ENCODE measurements at places on chromosomes 5 and 9. TPM values are rescaled to one million over a fixed set of nuclear protein-coding genes. Genes with fewer than 3 reads are reported as not detected.

AGGF1 gene
- 22.4 TPM for total RNA-seq

MYMK gene
- total RNA-seq = not detected

DMGDH gene
- total RNA-seq = 0.38 TPM

GPR151 gene
- not detected for total RNA-seq

GRCh38 chr9:113568571-113569321 is 105.2 kb downstream of the RGS3 start:
- DNase-seq = no peak

DNA sequence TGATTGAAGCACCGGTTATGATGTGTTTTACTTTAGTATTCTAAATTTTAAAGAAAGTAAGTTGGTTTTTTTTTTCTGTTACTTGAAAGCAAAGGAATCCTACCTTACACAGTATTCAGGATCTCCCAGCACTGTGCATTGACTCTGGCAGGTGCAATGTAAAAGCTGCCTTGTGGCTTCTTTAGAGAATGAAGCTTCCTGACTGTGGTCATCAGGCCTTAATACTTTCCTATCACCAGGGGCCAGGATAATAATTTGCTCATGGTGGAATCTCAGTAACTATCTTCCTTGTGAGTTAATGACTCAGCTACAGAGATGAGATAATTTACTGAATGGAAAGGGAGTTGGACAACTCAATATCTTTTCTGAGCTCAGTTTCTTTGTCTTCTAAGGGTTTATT is 435.5 kb upstream of the ZNF608 start:
- DNase-seq = no peak

GRCh38 chr5:2703041-2703440 is 48.4 kb downstream of the IRX2 start:
- no peak for DNase-seq

- DNase-seq = peak; percentile 49
These were observed 55.7 kb upstream of the COL15A1 start for GRCh38 chr9:98887918-98888510.

DNA sequence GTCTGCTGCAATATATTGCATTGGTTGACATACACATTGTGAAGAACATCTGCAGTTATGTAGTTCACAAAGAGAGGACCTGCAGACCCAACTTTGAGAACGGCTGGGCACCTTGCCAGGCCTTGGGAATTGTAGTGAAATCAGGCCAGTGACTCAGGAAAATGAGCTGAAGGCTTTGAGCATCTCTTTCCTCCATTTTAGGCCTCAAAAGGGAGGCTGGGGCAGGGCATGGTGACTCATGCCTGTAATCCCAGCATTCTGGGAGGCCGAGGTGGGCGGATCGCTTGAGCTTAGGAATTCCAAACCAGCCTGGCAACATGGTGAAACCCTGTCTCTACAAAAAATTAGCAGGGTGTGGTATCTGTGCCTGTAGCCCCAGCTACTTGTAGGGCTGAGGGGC is 1.4 kb upstream of the IPPK start:
- DNase-seq = peak; percentile 93

GRCh38 chr9:91117474-91117891 is 244.2 kb downstream of the AUH start:
- DNase-seq = no peak

GRCh38 chr5:179963375-179963774 is 55.7 kb upstream of the TBC1D9B start:
- no peak for DNase-seq

DNA sequence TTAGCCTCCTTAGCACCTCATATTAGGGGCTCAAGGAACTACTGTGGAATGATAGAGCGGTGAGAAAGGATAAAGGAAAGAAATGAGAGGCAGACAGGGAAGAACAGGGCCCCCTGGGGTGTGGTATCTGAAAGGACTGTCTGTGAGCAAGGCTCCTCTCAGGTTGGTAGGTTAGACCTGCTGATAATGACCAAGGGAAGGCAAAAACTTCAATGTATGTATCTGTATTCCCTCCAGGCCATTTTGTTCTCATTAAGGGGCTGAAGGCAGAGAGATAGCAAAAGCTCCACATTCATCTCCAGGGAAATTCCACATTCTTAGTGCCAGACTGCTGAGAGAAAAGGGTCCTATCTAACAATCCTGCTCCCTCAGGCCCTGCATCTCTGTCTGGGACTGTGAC is 28.6 kb downstream of the TRIM32 start:
- DNase-seq = no peak

- no peak for DNase-seq
These were observed 47.6 kb upstream of the HOMER1 start for GRCh38 chr5:79561525-79561893.

- no peak for DNase-seq
These were observed 145.0 kb upstream of the DMAC1 start for GRCh38 chr9:7944572-7944971.

- DNase-seq = peak; percentile 68
These were observed 61.9 kb downstream of the SNX24 start for GRCh38 chr5:122907276-122907675.

DNA sequence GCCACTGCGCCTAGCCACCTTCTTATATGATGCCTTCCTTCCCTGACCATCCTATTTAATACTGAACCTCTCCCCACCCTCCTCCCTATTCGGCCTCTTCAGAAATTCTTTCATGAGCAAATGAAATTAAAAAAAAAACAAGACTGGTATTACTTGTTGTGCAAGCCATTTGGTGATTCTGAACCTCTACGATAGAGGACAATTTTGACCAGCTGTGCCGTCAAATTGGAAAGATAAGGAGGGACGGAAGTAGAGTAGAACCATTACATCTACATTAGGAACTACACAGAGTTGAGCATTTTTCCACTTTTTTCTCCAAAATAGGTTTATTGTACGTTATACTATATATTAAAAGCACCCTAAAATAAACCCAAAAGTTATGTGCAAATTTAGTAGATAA is 2.9 kb downstream of the DHX29 start:
- no peak for DNase-seq

DNA sequence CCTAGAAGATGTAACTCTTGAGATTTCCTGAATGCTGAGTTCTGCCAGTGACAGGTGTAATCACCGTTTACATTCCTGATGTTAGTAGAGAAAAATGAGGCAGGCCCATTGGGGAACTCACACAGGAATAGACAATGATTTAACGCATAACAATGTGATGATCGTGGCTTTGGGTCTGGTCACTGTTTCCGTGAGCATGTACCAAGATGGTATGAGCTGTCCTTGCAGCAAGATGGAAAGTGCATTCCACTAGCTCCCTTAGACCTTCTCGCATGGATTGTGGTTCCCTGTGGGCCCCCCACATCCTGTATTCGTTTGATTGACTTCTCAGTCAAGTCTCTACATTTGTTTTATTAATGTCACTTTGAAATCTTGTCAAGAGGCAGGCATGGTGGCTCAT is 124.0 kb upstream of the DAP start:
- DNase-seq = peak; percentile 61

DNA sequence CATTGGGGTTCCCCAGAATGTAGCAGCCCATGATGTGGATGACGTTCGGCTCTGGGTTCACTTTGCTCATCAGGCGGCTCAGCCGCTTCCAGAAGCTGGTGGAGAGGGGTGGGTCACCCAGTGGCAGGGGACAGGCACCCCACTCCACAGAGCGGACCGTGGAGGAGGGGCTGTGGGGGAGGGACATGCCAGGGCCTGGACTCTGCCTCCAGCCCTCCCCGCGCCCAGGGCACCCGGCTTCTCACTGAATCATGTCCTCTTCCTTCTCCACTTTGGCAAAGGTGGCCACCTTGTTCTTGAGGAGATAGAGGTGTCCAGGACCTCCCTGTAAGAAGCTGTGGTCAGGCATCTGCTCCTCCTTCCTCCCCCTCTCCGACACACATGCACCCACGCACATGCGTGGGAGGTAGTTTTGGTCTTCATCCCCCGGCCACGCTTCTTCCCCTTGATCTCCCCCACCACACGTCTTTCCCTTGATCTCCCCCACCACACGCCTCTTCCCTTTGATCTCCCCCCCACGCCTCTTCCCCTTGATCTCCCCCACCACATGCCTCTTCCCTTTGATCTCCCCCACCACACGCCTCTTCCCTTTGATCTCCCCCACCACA is 8.9 kb upstream of the ENTPD8 start:
- no peak for DNase-seq
